ENCODE measurements at places on chromosomes 16 and 17.

DNA sequence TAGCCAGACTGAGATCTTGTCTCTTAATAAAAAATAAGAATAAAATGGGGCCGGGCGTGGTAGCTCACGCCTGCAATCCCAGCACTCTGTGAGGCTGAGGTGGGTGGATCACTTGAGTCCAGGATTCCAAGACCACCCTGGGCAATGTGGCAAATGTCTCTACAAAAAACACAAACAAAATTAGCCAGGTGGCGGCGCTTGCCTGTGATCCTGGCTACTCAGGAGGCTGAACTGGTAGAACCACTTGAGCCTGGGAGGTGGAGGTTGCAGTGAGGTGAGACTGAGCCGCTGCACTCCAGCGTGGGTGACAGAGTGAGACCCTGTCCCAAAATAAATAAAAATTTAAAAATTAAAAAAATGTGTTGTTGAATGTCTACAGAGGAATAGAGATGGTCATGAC lies 2.9 kb upstream of the DEF8 start:
- DNase-seq = no peak

DNA sequence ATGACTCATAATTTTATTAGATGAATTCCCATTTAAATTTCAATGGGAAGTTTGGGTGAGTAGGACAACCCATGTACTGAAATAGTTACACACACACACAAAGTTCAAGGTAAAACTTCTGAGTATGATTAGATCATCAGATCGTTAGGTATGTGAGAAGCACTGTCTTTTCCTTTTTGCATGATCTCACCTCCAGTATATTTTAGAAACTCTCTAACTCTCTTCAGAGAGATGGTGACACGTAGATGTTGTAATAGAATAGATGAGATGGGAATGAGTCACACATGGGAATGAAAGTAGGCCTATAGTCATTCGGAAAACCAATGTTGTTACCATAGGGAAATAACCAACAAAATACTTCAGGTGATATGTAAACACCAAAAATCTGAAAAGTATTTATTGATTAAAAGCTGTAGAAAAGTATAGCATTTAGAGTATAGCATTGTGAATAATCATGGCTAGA lies 22.2 kb downstream of the KRT23 start:
- DNase-seq = no peak

GRCh38 chr16:13866073-13866472 lies 53.9 kb upstream of the ERCC4 start:
- DNase-seq = no peak

DNA sequence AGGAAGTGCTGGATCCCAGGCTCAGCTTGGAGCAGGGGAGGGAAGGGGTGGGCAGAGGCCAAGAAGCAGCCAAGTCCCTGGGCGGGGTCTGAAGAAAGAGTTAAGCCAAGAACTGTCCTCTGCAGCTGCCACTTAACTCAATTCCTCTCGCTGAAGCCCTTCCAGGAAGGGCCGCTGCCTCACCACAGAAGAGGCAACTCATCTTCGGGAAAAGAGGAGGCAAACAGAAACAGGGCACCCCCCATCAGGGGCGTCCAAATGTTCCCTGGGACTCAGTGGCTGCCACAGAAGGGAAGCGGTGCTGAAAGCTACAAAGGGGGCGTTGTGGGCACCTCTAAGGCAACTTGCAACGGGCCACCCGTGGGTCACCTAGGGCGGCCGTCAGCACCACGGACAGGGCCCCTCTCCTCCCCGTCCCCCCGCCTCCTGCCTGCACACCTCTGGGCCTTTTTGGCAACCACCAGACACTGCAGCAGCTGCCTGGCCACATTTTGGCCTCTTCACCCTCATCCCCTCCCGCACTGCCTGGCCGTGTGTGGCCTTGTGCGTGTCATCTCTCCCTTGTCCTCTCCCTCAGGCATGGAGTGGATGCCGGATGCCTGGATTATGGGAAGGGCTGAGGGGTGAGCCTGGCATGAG lies 2.5 kb downstream of the TLCD3B start:
- DNase-seq = no peak

- DNase-seq = no peak
These were observed 43.9 kb downstream of the B9D1 start for GRCh38 chr17:19318611-19319010.

DNA sequence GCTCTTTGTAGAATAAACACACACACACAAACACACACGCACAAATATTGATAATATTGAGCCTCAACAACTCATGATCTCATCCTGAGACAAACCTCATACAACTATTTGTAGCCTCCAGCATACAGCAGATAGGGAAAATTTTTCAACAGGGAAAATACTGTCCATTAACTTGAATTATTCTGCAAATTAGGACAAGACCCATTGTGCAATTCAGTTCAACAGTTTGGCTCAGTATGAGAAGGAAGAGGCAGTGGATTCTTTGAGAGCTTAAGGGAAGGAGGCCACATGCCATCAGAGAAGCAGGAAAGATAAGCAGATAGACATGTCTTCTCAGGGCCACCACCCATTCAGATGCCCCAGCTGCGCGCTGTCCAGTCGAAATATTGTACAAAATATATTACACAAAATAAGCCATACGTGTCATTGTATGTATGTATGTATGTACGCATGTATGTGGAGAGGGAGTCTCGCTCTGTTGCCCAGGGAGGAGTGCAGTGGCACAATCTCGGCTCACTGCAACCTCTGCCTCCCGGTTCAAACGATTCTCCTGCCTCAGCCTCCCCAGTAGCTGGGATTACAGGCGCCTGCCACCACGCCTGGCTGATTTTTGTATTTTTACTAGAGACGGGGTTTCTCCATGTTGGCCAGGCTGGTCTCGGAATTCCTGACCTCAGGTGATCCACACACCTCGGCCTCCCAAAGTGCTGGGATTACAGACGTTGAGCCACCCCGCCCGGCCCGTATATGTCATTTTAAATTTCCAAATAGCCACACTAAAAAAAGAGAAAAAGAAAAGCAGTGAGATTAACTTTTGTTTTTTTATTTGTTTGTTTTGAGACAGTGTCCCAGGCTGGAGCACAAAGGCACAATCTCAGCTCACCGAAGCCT lies 1.8 kb downstream of the ZC3H7A start:
- no peak for DNase-seq

DNA sequence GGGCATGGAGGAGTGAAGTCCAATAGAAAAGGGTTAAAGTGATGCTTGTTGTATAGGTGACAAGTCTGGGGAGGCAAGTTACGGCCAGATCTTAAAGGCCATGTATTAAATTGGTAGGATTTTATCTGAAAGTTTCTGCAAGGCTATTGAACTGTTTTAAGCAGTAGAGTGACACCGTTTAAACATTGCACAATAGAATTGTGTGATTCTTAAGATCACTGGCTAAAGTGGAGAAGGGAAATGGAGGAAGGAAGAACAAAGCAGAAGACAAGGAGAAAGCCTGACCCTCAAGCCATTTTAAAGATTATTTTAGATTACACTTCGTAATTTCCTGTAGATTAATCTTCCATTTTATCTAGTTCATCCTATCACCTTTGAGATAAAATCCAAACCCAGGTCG lies 5.6 kb upstream of the MPHOSPH6 start:
- DNase-seq = no peak
